Activated naive CD8-positive, alpha-beta T cell treated with anti-CD3 and anti-CD28 coated beads, Interleukin-2, amount 50 U/mL, for 24 hours (primary cell): ENCODE measurements at places on chromosomes 11 and 22.

DNA sequence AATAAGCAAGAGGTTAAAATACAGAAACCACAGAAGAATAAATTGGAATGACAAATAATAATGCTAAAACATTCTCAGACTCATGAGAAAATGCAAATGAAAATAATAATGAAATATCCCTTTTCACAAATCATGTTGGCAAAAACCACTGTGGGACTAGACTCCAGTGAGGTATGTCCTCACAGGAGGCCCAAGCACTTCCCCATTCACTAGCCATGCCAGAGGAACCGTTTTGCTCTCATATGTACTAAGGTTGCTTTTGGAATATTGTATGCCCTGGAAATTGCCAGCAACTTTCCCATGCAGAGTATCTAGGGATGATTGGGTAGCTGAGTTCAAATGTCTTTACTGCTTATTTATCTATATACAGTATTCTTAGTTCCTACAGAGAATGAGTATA is 106.2 kb upstream of the CHORDC1 start:
- DNase-seq: no peak

- DNase-seq: no peak
Measured at GRCh38 chr22:26616650-26617049, 1.2 kb downstream of the CRYBB1 start.

DNA sequence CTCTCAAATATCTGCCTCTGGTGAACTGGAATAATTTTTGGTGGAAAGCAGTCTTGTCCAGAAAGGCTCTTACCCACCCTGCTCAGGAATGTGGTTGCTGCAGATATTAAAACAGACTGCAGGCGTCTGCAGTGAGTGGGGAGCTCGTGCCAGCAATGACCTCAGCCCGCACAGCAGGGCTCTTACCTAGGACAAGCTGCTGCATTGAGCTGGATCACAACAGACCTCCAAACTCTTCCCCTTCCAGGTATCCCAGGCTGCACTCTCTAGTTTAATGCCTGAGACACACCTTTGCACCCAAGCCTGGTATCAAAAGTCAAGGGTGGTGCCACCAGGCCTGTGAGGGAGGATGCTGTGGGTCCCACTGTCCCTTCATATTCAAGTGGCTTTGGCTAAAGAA is 69.7 kb upstream of the CDON start:
- no peak for DNase-seq

GRCh38 chr22:22867996-22868715 is 19.5 kb upstream of the IGLL5 start:
- no peak for DNase-seq

DNA sequence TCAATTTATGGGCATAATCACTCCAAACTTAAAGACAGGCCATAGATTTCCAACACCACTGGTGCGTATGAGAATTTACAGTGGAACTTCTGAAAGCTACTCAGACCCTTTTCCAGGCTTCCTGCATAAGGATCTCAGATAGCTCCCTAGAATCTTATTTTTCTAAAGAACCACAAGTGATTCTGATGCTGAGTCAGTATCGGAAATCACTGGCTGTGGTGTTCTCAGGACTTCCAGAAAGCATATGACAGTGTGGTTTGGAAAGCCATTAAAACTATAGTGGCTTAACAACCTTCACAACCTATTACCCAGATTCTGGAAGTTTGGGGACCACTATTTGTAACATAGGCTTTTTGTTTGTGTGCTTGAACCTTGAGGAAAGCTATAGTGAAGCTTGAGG is 756.0 kb downstream of the DLG2 start:
- no peak for DNase-seq

DNA sequence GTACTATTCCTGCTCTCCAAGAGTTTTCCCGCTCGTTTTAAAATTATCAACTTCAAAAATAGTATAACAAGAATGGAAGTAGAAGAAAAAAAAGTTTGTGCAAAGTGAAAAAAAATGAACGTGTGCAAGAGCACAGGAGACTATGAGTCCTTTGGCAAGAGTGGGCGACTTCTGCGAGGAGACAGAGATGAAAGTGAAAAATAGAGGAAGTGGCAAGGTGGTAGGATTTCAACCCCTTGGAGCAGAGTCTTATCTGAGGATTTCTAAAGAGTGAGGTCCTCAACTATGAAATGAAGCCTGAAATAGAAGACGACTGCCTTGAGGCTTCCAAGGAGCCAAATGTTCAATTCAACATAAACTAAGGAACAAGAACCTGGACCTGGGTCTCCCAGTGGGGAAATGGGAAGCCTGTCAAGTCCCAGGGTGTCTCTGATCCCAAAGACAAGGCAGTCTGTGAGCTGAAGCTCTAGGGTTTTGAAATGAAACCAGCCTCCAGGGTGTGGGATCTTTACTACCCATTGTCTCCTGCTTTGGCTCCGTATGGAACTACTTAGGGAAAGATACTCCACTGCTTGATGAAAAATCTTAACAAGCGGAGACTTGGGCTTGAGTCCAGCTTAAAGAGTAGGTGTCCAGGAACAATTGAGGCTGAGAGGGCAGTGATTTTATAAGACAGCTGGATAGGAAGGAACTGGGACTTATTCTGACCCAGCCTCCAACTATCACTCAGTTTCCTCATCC is 4.8 kb downstream of the P4HA3 start:
- DNase-seq: no peak

DNA sequence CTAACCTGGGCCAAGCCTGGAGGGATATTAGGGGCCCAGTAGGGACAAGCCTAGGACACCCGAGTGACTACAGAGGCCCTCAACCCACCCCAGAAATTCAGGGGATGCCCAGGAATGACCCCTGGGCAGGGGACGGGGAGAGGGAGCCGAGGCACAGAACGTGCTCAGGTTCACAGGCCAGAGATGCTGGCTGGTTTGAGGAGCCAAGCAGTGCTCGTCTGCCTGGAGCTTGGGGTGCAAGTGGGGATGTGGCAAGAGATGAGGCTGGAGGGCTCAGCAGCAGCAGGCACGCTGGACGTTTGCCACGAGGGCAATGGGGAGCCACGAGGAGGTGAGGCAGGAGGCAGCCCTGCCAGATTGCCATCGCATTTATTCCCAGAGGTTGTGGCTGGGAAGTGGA is 34.0 kb upstream of the EMID1 start:
- DNase-seq: no peak

- DNase-seq: no peak
Measured at GRCh38 chr11:86374069-86374468, 618 bp upstream of the CCDC81 start.

- peak; percentile 73 for DNase-seq
Measured at GRCh38 chr11:267491-267994, 10.7 kb upstream of the NLRP6 start.

- no peak for DNase-seq
Measured at GRCh38 chr22:41834005-41834944, 1.4 kb downstream of the SREBF2 start.

GRCh38 chr11:112369916-112370315 is 109.3 kb upstream of the PLET1 start:
- DNase-seq: no peak

DNA sequence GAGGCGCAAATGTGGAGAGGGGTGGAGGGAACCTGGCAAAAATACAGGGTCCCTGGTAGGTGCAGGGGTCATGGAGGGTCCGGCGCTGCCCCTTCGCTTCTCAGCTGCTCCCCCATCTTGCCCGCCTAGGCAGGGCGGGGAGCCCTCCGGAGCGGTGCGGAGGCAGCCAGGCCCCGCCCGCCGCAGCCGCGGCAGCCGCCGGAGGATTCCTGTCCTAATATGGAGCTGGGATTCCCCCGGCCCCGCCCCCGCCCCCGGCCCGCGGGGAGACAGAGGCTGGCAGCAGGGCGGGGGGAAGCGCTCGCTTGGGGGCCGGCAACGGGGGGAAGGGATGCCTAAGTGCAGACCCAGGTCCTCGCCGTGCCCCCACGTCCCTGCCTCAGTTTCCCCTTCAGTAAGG is 1.0 kb upstream of the NPAS4 start:
- no peak for DNase-seq

GRCh38 chr22:40997520-40997919 is 46.3 kb downstream of the RBX1 start:
- DNase-seq: no peak

DNA sequence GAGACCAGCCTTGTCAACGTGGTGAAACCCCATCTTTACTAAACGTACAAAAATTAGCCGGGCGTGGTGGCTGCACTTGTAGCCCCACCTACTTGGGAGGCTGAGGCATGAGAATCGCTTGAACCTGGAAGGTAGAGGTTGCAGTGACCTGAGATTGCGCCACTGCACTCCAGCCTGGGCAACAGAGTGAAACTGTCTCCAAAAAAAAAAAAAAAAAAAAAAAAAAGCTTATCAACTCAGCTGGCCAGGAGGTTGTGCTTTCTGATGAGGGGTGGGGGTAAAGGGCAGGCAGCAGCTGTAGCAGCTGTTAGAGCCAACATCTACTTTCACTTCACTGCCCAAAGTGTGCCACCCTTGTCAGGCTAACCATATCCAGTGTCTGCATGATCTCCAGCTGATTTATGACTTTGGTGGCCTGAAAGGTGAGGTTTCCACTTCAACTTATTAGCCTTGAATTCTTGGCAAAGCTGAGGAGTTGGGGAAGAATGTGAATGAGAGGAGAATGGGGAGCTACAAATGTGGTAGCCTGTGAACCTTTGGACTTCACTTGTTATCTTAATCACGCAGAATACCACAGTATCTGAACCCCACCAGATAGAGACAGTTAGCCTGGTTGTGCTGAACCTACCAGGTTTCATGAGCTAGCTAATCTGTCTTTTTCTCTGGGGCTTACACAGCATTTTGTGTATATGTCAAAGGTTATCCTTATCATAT is 19.6 kb downstream of the RNF121 start:
- no peak for DNase-seq

- DNase-seq: no peak
Measured at GRCh38 chr11:96054870-96055705, 131.2 kb upstream of the MTMR2 start.

- DNase-seq: no peak
Measured at GRCh38 chr22:49825436-49825835, 2.2 kb downstream of the BRD1 start.

GRCh38 chr11:84887055-84887629 is 740.0 kb downstream of the DLG2 start:
- DNase-seq: no peak

- DNase-seq: no peak
Measured at GRCh38 chr11:115347106-115347505, 157.1 kb downstream of the CADM1 start.

GRCh38 chr11:36130401-36130800 is 158.8 kb downstream of the COMMD9 start:
- no peak for DNase-seq

DNA sequence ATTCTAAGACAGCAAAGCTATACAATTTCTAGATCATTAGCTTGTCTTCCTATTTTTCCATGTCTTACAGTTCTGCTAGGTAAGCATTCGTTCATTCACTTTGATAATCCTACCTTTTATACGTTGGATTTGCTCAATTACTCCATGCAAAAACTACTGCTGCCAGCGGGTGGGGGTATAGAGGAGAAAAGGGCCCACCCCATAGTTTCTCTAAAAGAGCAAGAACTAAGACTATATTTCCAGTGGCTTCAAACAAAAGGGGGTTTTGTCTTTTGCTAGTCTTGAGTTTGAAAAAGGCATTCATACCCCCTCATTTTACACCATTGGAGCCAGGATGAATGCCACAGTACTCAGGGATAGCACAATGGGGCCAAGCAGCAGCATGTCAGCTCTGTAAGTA is 155.7 kb downstream of the WT1 start:
- no peak for DNase-seq

- DNase-seq: no peak
Measured at GRCh38 chr22:36617694-36618522, 85.6 kb downstream of the CACNG2 start.

DNA sequence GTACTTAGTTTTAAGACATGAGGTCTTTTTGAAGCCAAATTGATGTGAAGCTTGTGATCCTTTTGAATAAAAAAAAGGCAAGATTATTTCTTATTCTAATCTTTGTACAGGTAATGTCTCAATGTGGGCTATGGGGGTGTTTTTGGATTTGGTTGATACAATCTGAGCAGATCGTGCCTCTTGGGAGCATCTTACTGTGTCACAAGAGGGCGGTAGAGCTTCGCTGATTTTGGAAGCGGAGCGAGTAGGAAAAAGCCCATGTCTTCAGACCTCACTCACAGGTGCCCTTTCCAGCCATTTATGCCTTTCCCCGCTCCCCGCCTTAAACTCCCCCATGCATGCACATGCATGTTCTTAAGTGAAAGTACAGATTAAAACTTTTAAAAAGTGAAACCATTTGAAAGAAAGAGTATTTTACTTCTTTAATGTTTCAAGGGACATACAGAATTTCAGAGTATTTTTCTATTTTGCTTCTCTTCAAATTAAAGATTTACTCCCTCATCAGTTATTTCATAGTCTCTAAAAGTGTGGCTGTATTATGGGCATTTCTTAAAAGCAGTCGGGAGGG is 18.8 kb downstream of the DDX25 start:
- peak; percentile 51 for DNase-seq

GRCh38 chr11:8639655-8640054 is 42.8 kb downstream of the TRIM66 start:
- DNase-seq: no peak

DNA sequence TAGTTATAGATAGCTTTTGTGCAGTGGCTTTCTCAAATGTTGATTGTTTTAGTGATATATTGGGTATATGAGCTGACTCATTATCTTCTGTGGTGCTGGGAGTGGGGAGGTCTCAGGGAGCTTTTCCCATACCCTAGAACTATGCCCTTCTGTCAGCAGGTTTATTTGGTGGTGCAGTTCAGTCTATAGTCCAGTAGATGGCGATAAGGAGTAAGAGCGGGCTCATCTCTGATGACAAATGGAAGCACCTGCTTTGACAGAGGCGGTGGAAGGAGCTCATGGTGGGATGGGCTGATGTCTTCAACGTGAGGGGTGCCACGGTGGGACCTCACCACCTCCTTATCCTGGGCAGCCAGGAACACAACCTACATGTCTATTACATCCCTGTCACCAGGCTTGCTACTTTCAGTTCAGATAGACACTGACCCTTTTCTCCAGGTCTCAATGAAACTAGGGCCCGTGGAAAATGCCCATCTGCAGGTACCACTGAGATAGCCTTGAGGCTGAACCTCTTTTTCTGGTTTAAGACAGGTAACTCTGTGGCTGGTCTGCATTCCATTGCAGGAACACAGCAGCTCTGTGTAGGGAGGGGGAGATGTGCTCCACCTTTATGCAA is 13.0 kb upstream of the OR6A2 start:
- peak; percentile 18 for DNase-seq

DNA sequence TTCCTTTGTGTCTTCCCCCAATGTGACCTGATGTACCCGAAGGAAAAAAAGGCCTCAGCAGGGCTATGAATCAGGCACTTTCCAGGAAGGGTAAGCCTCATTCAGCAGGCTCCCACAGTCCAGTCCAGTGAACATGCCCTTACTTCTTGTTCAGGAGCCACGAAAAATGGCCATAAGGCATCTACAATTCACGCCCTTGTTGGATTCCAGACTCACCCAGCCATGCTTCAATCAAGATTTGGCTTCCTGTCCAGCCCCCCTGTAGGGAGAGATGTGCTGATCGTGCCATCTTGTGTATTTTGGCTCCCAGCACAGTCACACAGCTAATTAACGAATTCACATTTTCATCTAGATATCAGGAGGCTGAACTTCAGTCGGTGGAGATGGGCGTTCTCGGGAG is 9.9 kb upstream of the KCNJ5 start:
- DNase-seq: no peak
